ENCODE measurements at places on chromosomes 13 and 19.

DNA sequence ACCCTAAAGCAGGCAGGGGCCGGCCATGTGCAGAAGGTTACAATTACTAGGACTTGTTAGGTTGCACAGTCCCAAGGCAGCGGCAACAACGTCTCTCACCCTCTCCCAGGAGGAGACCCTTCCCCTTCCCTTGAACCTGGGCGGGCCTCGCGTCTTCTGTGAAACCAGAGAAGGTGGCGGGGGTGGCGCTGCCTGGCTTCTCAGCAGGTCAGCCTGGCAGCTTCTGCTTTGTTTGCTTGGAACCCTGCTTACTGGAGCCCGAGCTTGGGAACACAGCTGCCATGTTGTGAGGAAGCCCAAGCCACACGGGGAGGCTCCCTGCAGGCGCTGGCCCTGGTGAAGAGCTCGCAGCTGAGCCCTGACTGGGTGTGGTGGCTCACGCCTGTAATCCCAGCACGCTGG is 15.5 kb downstream of the MKNK2 start:
- no peak for DNase-seq

DNA sequence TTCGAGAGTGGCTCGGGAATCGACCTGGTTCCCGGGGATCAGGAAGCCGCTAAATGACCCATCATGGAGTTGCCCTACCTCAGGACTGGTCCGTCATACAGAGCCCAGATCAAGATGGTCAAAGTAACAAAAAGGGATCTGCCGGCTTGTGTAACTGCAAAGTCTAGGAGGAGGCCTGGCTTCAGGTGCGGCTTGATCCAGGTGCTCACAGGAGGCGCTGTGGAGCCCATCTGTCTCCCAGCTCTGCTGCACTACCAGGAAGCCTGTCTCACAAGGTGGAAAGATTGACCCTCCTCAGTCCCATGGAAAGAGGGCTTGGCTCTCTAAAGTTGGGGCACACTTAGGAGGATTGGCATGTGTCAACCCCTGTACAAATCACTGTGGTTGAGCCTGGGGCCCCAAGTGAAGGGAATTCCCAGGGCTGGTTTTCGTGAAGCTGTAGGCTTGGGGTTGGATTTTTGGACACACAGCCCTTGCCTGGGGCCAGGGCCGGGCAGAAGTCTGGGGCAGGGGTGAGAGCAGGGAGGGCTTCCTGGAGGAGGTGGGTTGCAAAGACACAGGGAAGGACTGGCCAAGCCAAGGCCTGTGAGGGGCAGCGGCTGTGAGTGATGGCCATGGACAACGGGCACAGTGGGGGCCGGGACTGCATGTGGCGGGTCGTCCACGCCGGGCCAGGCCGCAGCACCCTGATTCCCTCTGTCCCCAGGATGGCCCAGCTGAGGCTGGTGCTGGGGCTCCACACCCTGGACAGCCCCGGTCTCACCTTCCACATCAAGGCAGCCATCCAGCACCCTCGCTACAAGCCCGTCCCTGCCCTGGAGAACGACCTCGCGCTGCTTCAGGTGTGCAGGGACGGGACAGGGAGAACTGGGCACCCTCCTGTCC is 4.2 kb downstream of the GZMM start:
- DNase-seq, result no peak

GRCh38 chr19:47749326-47749725 is 4.0 kb downstream of the NOP53 start:
- DNase-seq, result no peak

DNA sequence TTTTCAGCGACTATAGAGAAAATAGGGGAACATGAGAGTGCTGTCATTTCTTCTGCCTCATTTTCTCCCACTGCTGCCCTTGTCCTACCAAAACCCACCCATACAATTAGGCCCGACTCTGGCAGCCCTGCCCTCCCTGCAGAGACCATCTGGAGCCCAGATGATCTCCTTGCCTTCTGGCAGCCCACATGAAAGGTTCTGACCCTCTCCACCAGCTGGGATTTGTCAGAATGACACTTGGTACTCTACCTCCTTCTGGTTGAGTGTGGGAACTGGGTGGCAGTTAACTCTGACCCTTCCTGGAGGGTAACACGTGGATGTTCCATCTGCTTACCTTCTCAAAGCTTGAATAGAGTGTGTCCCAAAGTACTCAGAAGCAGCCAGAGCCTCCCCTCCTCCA is 21.0 kb upstream of the SIAH3 start:
- DNase-seq, result peak; percentile 4

GRCh38 chr13:100870898-100871297 is 196.3 kb upstream of the TMTC4 start:
- no peak for DNase-seq

DNA sequence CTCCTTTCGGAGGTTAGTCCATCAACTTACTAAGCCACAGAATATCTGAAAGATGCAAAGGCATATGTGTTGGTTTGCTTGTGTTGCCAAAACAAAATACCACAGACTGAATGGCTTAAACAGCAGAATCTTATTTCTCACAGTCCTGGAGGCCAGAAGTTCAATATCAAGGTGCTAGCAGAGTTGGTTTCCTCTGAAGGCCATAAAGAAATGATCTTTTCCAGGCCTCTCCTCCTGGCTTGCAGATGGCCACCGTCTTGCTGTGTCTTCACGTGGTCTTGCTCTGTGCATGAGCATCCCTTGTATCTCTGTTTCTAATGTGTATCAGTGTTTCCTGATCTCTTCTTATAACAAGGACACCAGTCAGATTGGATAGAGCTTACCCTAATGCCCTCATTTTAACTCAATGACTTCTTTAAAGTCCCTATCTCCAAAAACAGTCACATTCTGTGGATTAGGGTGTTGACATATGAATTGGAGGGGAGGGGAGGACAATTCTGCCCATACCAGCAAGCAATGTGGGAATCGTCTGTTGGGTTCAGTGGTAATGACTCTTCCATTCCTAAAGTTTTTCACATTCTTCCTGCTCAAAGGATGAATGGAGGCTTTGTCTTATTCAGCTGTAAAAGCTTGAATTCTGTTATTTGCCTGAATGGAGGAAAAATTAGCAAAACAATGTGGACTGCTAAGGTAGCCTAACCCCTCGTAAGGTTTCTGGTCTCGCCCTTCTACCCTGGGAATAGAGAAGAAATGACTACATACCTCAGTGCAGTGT is 715.7 kb downstream of the DIAPH3 start:
- no peak for DNase-seq

DNA sequence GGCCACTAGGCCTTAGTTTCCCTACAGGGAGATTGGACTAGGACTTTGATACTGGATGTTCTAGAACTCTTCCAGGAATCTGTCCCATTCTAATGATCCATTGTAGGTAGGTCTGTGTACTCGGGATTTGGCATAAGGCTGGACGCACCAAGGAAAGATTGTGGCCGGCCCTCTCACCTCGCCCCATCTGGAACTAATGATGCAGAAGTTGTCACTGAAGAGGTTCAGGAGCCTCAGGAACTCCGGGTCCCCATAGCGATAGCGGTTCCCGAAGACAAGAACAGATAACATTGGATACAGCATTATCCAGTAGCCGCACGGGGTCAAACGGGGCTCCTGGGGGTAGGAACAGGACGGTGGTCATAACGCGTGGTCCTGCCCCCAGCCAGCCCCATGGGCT is 11.2 kb downstream of the EGLN2 start:
- DNase-seq, result no peak

DNA sequence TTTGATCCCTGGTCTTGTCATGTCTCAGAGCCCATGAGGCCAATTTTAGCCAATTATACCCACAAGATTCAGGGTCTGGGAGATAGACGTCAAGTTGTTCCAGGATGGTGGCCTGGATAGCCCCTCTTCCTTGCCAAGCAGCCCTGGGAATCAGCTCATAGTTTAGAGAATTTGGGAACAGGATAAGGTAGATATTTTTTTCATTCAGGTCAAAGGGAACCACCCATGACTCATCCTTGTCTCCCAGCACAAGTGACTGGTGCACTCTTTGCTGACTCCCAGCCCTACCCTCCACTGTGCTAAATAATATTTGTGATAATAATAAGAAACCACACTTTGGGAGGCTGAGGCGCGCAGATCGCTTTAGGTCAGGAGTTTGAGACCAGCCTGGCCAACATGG is 17.1 kb upstream of the S1PR4 start:
- peak; percentile 34 for DNase-seq

- no peak for DNase-seq
Observed at GRCh38 chr13:97240788-97241734, 18.9 kb downstream of the MBNL2 start.

GRCh38 chr19:30516531-30516930 is 144.3 kb downstream of the ZNF536 start:
- DNase-seq, result no peak

- peak; percentile 30 for DNase-seq
Observed at GRCh38 chr19:19217099-19217498, 5.3 kb downstream of the NCAN start.

- no peak for DNase-seq
Observed at GRCh38 chr13:111061358-111062045, 53.6 kb upstream of the ARHGEF7 start.

DNA sequence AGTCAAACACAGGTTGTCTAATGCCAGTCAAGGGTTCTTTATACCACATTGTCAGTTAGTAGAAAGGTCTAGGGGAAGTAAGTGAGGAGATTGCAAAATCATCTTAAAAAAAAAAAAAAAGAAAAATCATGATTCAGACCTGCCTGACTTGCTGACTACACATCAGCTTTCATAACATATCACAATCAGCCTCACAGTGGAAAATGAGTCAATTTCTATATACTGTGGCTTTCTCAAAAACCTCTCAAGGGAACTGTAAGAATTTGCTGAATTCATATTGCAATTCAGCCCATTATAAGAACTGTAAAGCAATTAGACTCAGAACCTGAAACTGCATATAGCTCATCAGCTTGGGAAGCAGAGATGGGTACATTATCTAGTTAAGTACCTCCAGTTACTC is 75.3 kb upstream of the GPC6 start:
- DNase-seq, result peak; percentile 92

GRCh38 chr19:40411125-40411842 is 1.9 kb downstream of the PRX start:
- no peak for DNase-seq

- no peak for DNase-seq
Observed at GRCh38 chr13:106099765-106100164, 435.7 kb downstream of the EFNB2 start.

All from fibroblast of the aortic adventitia (primary cell).